ENCODE measurements at places on chromosomes 13 and 19.

DNA sequence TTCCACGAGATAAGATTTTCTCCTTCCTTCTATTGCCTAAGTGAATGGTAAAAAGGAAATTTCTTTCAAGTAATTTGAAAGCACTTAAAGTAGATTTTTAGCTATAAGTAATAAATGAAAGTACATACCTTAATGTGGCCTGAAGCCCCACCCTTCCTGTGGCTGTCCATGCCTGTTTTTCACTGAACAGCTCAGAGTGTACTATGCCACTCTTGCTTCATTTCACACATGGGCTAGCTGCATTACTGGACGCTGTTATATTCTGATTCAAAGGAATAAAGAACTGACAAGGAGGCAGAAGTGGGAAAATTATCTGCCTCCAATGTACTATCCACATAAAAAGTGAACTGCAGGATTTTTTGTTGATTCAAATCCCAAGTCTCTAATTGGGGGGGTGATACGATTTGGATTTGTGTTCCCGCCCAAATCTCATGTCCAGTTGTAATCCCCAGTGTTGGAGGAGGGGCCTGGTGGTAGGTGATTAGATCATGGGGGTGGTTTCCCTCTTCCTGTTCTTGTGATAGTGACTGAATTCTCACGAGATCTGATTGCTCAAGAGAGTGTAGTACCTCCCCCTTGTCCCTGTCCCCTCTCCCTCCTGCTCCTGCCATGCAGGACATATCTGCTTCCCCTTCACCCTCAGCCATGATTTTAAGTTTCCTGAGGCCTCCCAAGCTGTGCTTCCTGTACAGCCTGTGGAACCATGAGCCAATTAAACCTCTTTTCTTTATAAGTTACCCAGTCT lies 154.7 kb upstream of the SGCG start:
- DNase-seq, result no peak

DNA sequence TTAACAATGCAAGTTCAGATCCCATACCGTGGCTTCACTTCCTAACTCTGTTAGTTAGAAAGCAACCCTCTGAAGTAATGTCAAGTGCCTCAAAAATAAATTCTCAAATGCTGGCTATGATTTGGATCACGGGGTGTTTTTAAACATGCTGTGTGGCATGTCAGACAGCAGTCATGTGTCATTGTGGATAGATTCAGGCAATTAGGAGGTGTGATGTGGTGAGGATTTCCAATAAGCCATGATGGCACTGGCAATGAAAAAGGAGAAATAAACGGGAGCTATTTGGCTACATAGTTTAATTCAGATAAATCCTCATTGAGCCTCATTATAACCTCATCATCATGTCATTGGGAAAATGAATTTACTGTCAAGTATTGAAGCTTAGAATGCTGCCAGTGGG lies 130.3 kb downstream of the ATP8A2 start:
- DNase-seq, result no peak

DNA sequence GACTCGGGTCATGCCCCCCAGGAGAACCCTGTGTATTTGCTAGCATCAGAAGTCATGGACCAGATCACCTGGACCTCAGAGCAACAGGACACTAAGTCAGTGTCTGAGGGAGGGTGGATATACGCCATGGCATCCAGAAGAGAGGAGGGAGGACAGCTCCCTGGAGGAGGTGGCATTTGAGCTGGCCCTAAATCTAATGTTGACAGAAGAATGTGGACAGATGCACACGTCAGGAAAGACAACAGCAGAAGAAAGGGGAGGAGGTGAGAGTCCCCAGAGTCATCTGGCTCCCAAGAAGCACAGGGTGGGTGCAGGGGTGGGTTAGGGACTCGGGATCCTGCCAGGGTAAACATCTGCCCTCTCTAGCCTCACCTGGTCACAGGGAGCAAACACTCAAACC lies 24.5 kb upstream of the CCNE1 start:
- DNase-seq, result no peak

DNA sequence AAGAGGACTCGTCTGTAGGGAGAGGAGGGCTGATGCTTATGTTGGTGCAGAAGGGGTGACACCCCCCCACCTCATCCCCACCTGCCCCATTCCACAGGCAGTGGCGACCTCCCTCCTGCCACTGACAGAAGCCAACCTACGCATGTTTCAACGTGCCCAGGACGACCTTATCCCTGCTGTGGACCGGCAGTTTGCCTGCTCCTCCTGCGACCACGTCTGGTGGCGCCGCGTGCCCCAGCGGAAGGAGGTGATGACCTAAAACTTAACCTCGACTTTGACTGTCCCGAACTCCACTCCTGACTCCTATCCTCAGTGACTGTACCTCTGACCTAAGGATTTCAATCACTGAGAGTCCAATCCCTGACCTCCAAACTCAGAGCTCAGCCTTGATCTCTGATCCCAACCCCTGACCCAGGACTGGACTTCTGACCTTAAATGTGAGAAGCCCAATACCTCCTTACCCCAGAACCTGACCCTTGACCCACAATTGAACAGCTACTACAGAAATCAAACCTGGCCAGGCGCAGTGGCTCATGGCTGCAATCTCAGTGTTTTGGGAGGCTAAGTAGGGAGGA lies 3.8 kb downstream of the SHFL start:
- DNase-seq, result no peak

GRCh38 chr13:32391101-32391619 lies 36.8 kb downstream of the N4BP2L1 start:
- no peak for DNase-seq

DNA sequence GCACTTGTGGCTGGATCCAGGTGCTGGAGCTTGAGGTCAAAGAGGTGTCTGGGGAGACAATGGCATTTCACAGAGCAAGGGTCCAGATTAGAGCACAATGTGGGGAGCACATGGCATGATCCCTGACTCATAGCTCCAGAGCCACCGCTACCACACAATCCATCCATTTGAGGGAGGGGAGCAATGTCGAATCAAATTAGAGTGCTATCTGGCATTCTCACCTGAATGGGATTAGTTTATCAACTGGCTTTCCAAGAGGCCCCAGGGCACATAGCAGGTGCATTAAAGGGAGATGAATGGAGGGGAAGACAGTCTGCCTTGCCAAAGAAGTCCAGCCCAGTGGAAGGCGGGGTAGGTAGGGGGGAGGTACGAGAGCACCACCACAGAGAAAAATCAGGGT lies 194.4 kb upstream of the GPR12 start:
- DNase-seq, result peak; percentile 46

GRCh38 chr13:98291658-98292057 lies 114.6 kb upstream of the RNF113B start:
- DNase-seq, result no peak

GRCh38 chr13:99859178-99860177 lies 112.1 kb downstream of the ZIC5 start:
- DNase-seq, result peak; percentile 45

GRCh38 chr13:84352946-84353345 lies 470.7 kb upstream of the SLITRK1 start:
- no peak for DNase-seq

DNA sequence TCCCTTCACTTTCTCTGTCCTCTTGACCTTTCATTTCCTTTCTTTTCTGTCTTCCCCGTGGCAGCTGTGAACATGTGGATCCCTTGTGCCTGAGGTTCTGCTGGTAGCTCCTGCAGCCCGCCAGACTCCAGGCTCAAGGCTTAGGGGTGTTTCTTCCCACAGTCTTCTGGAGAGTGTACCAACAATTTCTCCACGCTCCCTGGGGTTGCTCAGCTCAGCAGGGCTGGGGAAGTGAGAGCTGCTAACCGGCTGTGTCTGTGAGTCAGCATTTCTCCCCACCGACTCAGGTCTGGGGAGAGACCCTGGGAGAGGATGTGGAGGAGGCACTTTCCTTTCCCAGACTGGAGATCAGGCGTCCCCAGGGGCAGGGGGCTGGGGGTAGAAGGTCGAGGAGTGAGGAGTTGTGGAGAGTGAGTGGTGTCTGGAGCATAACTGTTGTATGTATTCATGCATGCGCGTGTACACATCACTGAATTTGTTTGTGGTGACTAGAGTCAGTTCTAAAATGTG lies 193.6 kb downstream of the KCNRG start:
- no peak for DNase-seq

DNA sequence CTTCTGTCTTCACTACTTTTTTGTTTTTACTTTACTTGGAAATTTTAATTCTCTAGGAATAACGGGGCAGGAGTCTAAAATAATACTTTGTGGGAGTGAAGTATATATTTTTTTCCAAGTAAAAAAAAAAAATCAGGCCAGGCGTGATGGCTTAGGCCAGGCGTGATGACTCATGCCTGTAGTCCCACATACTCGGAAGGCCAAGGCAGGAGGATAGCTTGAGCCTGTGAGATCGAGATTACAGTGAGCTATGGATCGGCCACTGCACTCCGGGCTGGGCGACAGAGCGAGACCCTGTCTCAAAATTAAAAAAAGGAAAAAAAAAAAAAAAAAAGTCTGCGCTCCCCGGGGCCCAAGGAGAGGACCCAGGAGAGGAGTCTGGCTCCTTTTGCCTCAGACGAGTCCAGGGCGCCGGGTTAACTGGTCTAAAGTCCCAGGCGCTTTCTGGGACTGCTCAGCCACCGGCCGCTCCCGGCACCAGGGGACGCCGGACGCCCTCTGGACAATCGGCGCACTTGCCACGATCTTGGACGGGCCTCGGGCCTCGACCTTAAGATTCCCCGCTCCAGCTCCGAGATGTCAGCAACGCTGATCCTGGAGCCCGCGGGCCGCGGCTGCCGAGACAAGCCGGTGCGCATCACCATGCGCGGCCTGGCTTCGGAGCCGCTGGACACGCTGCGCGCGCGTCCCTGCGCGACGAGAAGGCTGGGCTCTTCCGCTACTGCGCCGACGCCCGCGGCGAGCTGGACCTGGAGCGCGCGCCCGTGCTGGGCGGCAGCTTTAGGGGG lies 2.7 kb upstream of the ZFP82 start:
- DNase-seq, result no peak

DNA sequence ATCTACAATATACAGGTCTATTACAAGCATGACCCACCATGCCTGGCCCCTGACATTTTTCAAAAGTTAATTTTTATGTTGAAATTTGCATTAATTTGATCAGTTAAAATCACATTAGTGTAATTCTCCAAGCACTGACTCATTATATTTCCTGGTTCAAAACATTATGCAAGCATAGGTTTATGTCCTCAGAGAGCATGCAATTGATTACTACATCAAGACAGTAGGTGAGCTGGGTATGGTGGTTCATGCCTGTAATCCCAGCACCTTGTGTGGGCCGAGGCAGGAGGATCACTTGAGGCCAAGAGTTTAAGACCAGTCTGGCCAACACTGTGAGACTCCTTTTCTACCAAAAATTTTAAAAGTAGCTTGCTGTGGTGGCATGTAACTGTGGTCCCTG lies 248.8 kb upstream of the KLHL1 start:
- no peak for DNase-seq

DNA sequence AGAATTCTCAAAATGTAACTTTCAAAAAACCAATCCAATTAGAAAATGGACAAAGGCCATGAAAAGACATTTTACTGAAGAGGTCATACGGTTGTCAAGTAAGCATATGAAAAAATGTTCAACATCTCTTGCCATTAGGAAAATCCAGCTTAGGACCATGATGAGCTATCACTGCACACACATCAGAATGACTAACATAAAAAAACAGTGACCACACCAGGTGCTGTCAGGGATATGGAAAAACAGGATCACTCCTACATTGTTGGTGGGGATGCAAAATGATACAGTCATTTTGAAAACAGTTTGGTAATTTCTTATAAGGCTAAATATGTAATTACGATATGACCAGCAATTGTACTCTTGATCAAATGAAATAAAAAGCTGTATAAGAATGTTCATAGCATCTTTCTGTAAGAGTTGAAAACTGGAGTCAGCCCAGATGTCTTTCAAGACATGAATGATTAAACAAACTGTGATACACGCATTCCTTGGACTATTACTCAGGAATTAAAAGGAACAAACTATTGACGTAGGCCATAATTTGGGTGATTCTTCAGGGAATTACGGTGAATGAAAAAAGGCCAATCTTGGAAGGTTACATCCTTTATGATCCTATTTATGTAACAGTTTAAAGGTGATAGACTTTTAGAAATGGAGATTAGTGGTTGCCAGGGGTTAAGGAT lies 26.9 kb upstream of the RCBTB2 start:
- DNase-seq, result no peak

- peak; percentile 95 for DNase-seq
Measured at GRCh38 chr13:45417790-45418534, at the start of gene SLC25A30. SLC25A30 (minus strand) TSS chr13:45418373; CDS start chr13:45411425, 6,948 bp downstream.

GRCh38 chr19:40625406-40626120 lies 24.4 kb downstream of the LTBP4 start:
- no peak for DNase-seq

DNA sequence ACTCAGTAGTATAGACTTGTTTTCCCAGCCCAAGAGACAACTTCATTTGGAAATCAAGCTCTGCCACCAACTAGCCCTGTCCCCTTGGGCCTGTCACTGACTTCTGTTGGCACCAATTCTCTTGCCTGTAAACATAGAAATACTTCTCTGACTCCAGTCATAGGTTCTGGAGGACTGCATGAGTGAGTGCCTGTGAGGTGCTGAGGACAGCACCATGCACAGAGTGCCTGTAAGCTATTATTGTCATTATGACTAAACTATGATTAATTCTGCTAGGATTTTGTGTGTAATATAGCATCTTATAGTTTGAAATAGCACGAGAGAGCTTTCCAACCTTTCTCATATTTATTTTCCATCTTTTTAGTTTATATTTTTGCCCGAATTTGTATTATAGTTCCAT lies 247.9 kb downstream of the MYO16 start:
- DNase-seq, result no peak

- no peak for DNase-seq
Measured at GRCh38 chr19:35088131-35088913, 27.3 kb upstream of the FXYD3 start.

DNA sequence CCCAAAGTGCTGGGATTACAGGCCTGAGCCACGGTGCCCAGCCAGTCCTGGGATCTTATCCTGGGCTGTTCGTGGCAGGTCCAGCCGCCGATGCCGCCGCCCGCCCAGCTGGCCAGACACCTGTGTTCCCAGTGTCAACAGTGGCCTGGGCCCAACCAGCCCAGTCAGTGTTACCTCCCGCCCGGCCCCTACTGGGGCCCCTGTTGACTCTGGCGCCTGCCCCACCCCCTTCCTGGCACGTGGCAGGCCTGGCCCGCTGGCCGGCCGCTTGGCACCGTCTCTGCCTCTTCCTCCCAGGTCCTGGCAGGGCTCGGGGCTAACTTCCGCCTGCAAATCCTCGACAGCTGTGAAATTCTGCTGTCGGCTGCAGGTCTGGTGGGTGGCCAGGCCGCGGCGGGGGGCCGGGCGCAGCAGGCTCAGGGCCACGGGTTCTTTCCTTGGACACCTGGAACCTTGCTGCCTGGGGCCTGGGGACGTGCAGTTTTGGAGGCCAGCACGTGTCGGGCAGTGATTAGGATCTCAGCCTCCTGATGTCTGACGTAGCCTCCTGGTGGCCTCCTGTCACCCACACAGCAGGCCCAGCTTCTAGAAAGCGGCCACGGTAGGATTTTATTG lies 9.1 kb downstream of the ARID3A start:
- peak; percentile 42 for DNase-seq
